ENCODE measurements at places on chromosomes 12 and 14.

- no peak for DNase-seq
These were observed 10.5 kb upstream of the B4GALNT3 start for GRCh38 chr12:449203-449602.

GRCh38 chr12:85946375-85946774 is 72.3 kb downstream of the NTS start:
- DNase-seq, result no peak

GRCh38 chr12:92124689-92125029 is 21.0 kb downstream of the BTG1 start:
- no peak for DNase-seq

DNA sequence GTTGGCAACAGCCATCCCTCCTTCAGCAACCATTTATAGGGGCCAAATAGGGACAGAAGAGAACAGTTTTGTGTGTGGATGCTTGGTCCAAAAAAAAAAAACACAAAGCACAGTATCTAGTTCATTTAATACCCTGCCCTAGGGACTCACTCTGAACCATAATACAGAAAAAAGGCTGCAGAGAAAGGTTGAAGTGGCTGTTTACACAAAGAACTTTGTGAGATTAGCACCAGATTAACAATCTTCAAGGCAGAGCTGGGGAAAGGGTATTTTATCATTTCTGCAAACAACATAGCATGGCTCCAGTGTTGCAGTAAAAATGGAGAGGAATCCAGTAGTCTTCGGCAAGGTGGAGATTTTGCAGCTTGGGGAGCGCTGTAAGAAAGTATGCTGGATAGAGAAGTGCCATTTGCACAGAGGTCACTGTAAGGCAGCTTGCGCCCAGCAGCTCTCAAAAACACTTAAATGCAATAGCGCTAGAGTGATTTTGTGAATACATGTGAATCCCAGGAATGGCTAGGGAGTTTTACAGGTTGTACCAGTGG is 124.2 kb upstream of the PLEKHA5 start:
- DNase-seq, result no peak

DNA sequence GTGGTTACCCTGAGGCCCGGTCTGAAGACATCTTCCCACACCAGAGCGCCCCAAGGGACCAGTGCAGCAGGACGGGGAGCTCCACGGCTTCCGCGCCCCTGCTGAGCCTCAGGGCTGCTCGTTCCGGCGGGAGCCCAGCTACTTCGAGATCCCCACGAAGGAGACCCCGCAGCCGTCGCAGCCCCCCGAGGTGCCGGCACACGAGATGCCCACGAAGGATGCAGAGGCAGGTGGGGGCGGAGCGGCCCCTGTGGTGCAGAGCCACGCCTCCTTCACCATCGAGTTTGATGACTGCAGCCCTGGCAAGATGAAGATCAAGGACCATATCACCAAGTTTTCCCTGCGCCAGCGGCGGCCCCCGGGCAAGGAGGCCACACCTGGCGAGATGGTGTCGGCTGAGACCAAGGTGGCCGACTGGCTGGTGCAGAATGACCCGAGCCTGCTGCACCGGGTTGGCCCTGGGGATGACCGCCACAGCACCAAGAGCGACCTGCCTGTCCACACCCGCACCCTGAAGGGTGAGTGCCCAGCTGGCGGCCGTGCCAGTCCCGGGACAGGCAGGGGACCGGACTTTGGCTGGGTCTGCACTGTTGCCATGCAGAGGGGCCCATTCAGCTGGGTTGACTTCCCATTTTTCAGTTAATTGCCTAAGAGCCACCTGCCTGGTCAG is 18.1 kb downstream of the CEP170B start:
- no peak for DNase-seq

- DNase-seq, result no peak
These were observed 11.7 kb upstream of the PRB4 start for GRCh38 chr12:11321980-11322379.

GRCh38 chr14:70047598-70048312 is 141.0 kb downstream of the SLC8A3 start:
- DNase-seq, result no peak

GRCh38 chr14:37411079-37411735 is 183.8 kb downstream of the FOXA1 start:
- no peak for DNase-seq

DNA sequence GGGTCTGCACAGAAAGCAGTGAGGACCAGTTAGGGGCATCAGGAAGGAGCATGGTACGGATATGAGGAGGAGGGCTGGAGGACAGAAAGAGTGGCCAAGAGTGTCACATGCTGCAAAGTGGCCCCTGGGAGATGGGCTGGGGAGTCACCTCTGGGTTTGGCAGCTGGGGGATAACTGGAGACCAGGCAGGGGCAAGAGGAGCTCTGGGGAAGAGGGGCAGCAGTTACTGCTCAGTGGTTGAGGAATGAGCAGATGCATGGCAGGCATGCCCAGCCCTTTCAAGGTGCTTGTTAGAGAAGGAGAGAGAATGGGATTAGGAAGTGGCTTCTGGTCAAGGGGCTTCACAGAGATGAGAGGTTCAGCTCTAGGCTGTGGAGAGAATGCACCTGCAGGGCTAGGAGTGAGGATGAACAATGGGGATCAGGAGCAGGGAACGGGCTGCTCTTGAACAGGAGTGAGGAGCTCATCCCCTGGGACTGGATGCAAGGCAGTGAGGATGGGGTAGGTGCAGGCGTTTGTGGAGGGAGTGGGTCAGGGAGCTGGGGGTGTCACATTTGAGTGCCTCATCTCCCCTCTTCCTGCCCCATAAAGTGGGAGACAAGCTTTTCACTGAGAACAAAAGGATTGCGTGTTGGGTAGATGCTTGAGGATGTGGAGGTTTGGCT is 127.5 kb downstream of the PAPOLA start:
- DNase-seq, result no peak

- no peak for DNase-seq
These were observed 2.3 kb downstream of the CDKN1B start for GRCh38 chr12:12719496-12719895.

DNA sequence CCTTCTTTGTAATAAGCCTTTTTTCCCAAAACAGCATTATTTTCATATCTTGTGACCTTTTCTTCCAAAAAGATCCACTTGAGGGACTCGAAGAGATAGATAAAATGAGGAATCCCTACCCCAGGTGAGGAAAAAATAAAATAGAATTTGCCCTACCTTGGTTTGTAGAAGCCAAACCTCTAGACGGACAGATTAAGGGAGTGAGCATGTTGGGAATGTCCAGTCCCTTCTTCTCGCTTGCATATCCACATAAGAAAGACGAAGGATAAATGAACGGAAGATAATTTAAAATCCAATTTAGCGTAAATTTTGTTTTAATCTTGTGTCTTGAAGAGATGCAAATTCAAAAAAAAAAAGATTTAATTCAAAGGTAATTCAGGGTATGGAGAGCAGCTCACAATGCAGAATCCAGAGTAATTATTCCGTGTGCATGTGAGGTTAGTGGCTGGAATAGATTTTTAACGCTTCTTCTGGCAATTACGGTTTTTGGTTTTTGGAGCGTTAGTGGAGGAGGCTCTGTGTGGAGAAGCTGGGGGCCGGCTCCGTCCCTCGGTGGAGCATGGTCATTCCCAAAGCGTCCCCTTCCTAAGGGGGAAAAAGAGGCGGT is 1.5 kb downstream of the GRIN2B start:
- DNase-seq, result no peak

DNA sequence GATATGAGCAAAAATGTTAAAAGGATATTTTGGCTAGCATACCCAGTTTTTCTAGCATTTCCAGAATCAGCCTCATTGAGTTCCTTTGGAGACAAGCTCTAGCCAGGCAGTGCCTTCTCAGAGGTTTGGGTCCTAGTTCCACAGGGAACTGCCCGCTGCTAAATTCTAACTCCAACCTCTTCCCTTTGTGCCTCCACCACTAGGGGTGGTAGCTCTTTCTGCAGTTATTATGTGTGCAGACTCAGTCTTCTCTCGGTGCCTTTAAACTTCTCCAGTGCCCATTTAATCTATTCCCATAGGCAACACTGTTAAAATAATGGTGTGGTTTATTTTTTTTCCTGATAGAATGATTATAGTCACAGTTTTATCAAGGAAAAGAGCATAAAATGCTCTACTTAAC is 21.5 kb upstream of the SLC25A3 start:
- DNase-seq, result no peak

- DNase-seq, result no peak
These were observed 35.5 kb downstream of the HECTD1 start for GRCh38 chr14:31172084-31172483.

GRCh38 chr12:31504625-31505222 is 86.2 kb downstream of the DENND5B start:
- DNase-seq, result no peak

DNA sequence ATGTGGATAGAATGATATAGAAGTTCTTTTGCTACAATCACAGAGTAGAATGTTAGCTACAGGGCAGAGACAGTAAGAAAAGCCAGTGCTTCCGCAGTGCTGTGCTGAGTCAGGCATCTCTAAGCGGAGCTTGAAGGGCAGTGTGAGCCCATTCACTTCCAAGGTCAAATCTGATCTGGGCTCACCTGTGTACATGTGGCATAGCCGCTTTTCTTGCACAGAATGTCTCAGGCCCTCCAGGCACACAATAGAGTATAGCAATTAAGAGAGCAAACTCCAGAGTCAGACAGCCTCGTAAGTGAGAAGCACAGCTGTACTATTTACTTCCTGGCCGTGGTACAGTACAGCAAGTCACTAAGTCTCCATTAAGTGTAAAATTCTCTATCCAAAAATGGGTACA is 26.8 kb downstream of the CORO1C start:
- DNase-seq, result no peak

DNA sequence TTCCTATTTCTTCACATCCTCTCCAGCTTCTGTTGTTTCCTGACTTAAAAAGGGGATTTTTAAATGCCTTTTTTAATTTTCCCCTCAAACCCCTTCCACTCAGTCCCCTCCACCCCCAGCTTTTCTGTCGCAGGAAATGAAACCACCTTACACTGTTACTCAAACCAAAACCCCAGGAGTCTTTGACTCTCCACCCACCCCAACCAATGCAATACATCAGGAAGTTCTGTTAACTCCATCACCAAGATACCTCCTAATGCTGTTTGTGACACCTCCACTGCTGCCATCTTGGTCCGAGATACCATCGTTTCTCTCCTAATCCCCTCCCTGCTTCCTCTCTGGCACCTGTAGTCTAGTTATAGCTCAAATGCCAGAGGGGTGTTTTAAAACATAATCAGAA is 25.4 kb upstream of the CPM start:
- no peak for DNase-seq

DNA sequence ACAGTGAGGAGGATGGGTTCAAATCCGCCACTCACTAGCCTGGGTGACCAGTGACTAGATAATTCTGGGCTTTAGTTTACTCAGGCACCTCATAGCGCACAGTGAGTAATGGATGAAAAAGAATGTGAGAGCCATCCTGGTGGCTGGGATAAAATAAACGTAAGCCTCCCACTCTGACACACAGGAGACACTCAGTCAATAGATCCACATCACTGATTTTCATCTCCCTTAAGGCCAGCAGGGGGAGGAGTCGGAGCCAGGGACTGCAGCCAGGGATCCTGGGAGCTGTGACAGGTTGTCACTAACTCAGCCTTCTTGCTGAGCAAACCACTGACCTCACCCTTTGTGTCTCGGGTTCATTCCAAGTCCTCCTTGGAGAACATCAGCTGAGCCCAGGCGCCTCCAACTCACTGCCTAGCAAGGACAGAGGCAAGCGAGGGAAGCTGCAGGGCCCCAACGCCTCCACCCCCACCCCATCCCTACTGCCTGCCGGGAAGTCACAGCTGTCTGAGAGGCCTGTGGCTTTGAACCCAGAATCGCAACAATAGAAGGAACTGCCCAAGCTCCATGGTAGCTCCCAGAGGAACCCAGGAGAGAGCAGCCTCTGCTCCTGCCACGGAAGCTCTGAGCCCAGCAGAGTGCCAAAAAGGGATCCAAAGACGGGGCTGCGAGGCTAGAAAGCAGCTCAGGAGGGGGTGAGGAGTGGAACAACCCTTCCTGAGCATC is 30.7 kb downstream of the PXN start:
- DNase-seq, result peak; percentile 41

DNA sequence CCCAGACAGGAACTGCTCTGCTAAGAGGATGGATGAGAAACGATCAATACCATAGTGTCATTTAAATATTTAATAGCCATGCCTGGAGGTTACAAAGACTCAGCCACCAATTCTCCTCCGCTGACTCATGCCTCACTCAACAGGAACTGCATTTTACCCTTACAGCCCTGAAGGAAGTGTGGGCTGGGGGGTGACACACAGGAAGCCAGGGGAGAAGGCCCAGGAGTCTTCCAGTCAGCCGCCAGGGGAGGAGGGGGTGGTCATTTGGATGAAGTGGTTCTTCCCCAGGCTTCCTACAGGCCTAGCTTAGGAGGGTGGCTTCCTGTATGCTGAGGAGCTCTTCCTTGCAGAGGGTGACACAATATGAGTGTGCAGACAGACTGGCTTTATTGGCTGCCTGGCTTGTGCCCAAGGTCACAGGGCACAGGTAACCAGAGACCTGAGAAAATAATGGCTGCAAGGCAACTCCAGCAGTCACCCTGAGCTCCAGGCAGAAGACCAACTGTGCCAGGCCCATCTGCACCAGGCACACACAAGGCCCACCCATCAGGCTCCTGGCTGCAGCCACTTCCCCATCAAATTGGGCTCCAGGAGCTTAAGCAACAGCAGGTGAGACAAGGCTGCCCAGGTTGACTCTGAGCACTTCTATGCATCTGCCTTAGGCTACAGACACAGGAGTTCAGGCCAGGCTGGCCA is 30.6 kb upstream of the RPLP0 start:
- no peak for DNase-seq

- no peak for DNase-seq
These were observed 51.3 kb upstream of the PLBD1 start for GRCh38 chr12:14618983-14619382.

DNA sequence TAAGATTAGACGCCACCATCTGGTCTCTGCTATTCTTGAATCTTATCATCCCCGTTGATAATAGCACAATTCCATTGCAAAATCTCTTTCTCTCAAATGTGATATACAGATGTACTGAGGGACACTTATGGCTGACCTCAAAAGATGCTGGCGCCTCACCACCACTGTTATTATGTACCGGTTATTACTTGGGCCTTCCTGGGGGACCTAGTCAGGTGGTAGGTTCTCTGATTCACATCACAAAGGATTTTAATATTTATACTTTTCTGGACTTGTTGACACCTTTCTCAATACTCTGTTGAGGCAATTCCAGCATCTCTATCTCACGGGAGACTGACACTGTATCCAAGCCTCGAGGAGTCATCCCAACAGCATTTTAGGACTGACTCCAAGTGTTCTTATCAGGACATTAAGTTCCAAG is 21.3 kb upstream of the FAM234B start:
- DNase-seq, result no peak

GRCh38 chr14:41824441-41824840 is 217.8 kb downstream of the LRFN5 start:
- DNase-seq, result no peak

- no peak for DNase-seq
These were observed 37.1 kb upstream of the PLEK2 start for GRCh38 chr14:67449096-67449495.

DNA sequence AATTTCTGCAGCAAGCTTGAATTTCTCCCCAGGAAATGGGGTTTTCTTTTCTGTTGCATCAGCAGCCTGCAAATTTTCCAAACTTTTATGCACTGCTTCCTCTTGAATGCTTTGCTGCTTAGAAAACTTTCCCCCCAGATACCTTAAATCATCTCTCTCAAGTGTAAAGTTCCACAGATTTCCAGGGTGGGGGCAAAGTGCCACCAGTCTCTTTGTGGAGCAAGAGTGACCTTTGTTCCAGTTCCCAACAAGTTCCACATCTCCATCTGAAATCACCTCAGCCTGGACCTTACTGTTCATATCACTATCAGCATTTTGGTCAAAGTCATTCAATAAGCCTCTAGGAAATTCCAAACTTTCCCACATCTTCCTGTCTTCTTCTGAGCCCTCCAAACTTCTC is 241.6 kb upstream of the TMTC1 start:
- DNase-seq, result no peak
